ENCODE measurements at places on chromosomes 12 and 14.
A peak's percentile ranks its signal among the peaks of the same experiment; 100 is the strongest.

- no peak for DNase-seq
These were observed 201.7 kb upstream of the DCN start for GRCh38 chr12:91384366-91384765.

GRCh38 chr14:99909513-99910064, 116.4 kb downstream of the EML1 start:
- DNase-seq = no peak

DNA sequence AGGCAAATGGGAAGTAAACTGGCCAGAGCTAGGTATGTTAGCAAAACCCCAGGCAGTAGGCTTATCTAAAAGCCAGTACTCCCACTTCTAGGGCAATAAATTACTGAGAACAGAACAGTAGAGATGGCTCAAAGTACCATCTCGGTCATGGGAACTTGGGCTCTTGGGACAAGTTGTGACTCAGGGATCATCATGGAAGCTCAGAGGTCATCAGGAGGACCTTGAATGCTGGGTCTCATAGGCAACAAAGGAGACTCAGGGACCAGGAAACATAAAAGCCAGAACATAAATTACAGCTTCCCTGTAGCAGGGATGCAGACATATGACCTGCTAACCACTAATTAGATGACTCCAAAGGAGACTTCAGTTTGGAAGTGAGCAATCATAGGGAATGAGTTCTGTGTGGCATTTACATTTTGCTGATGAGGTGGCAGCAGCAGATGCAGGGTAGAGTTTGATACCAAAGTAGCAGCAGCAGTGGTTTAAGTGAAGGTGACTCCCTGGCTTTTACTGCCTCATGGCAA, 97.6 kb upstream of the SCAF11 start:
- DNase-seq = peak; percentile 6

GRCh38 chr14:90554341-90554740, 157.5 kb downstream of the CALM1 start:
- DNase-seq = no peak

GRCh38 chr14:65299826-65300225, 112.7 kb upstream of the FUT8 start:
- no peak for DNase-seq

GRCh38 chr12:131920902-131921840, 7.9 kb upstream of the PUS1 start:
- no peak for DNase-seq

- no peak for DNase-seq
These were observed 184.2 kb downstream of the KCNA5 start for GRCh38 chr12:5227708-5228373.

DNA sequence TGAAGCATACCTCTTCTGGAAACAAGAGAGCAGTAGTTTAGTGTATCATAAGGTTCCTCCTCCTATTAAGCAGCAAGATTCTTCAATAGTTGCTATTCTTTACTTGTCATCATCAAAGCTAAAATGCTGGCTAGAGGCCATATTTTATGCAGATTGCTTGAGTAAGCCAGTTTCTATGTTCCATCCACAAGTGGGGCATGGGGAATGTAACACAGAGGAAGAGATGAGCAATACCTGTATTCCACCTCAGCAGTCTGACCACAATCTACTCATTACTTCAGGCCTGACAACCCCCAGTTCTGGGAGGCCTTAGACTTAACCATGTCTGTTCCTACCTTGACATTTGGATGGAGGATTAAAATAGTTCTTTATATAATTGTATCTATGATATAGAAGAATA, 423.6 kb downstream of the BTG1 start:
- DNase-seq = peak; percentile 22

DNA sequence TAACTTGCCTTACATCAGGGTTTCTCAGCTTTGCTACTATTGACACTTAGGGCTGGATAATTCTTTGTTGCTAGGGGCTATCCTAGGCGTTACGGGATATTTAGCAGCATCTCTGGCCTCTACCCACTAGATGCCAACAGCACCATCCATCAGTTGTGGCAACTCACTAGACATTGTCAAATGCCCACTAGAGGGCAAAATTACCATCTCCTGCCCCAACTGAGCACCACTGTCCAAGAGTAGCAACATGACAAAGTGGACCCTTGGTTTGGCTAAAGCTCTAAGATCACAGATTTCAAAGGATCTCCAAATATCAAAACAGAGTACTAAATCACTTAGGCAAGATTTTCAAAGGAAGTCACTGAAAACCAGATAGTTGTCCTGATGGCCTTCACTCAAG, 251.7 kb upstream of the TBX3 start:
- peak; percentile 9 for DNase-seq

- peak; percentile 41 for DNase-seq
These were observed 12.2 kb downstream of the TMTC2 start for GRCh38 chr12:82698708-82699564.

- DNase-seq = no peak
These were observed 102.7 kb downstream of the RBM19 start for GRCh38 chr12:113863455-113863845.

- DNase-seq = no peak
These were observed 165.7 kb downstream of the TBX5 start for GRCh38 chr12:114240288-114240687.

DNA sequence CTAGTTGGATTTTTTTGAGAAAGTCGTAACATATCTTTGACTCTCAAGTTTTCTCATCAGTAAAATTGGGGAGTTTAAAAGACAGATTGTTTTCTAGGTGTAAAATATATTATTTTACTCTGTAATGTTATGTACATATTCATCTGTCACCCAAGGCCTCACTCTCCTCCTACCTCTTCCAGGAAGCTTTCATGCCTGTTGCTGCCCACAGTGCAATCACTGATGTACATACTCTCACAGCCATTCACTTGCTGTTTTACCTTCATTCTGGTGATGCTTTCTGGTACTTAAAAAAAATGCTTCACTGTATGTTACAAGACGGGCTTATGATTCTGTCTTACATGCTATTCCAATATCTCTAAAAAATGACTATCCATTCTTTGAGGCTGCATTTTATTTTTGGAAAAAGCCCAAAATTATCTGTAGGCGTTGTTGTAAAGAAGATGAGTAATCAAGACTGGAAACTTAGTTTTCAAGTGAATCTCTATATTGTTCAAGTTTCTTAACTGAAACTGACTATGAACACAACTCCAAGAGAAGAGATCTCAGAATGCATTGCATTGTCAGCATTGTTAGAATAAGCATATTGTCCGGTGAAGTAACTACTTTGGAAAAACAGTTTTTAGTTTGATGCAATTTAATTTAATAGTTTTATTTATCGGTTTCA, 82.5 kb downstream of the LMO3 start:
- DNase-seq = no peak

GRCh38 chr12:47770086-47770726, 2.8 kb upstream of the SLC48A1 start:
- no peak for DNase-seq

DNA sequence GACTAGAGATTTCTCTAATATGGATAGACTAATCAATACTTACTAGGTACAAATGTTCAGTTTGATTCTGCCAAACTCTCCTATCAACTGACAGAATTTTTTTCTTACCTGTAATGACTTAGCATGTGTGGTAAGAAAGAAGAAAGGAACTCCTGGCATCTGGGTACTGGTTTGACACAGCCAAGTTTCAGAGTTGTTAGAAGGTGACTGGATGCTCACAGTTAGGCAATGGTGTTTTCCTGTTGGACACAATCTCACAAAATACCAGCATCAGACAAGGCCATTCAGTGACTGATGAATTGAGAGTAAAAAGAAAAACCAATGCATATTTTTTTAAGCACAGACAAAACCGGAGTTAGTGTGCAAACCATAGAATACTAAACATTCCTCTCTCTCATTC, 4.2 kb downstream of the MUCL1 start:
- no peak for DNase-seq

- DNase-seq = no peak
These were observed 75.2 kb upstream of the TMCC3 start for GRCh38 chr12:94725375-94726168.

GRCh38 chr14:104536942-104537612, 42.5 kb upstream of the C14orf180 start:
- DNase-seq = peak; percentile 31

GRCh38 chr14:104431351-104431928, 148.1 kb upstream of the C14orf180 start:
- DNase-seq = no peak

- DNase-seq = peak; percentile 38
These were observed 2.4 kb upstream of the WIF1 start for GRCh38 chr12:65123435-65124063.

DNA sequence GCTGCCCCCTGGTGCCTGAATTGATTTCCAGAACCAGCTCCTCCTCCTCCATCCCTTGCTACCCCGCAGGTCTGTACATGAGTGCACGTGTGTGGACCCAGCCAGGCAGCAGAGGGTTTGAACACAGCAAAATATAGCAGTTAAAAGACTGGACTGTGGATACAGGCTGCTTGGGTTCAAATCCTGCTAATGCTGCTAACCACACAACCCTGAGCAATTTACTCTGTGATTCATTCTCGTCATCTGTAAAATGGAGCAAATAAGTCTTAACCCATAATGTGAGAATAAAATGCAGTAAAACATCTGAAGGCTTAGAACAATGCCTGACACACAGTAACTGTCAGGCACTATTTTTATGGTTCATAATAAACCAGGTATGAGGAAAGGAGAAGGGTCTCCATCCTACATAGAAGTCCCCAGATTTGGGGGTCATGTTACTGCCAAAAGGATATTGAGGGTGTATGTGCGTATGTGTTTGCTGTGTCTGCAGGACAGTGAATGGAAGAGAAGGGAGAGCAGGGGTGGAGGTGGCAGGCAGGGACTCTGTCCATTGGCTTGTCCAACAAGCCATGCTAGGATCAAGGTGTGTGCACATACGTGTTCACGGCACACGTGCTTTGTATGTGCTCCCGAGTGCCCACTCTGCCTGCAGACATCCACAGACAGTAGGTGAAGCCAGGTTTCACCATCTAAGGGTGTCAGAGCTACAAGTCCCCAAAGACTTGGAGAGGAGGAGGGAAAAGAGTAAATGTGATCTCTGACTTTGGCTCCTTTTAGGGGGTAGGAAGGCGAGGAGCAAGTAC, 1.5 kb upstream of the STAT6 start:
- no peak for DNase-seq

DNA sequence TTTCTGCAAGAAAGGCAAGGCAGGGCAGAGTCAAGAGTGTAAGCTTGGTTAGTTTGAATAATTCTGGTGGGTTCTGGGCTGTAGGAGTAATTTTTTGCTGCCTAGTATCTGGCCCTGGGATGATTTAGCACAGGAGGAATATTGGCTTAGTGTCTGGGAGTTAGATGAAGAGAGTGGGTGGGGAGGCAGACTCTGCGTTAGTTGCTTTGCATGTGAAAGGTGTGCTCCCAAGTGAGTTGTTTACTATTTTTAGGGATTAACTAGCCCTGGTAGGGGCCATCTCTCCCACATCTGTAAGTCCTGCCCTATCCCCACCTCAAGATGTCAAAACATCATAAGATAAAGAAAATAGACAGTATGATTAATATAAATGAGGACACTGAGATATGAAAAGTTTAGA, 249.7 kb downstream of the LRIG3 start:
- DNase-seq = no peak

DNA sequence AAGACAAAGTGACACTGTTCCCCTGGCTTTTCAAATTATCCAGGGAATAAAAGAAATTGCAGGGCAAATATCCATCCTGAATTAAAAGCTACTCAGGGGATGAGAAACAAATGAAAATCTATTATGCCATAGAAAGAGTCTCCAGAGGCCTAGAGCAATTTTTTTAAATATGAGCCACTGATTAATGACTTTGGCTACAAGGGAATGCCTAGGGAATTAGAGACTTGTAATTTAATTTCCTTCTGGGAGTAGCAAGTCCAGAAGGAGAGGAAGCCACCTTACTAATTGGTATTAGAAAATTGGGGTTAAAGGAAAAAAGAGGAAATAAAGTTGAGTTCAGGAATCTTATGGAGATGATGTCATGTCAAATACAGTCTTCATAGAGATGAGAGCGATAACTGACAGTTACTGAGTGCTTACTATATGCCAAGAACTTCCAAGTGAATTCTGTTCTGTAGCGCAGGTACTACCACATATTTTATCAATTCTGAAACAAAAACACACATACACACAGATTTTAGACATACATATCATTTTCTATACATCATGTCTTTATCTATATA, 304.4 kb downstream of the DUSP6 start:
- no peak for DNase-seq

DNA sequence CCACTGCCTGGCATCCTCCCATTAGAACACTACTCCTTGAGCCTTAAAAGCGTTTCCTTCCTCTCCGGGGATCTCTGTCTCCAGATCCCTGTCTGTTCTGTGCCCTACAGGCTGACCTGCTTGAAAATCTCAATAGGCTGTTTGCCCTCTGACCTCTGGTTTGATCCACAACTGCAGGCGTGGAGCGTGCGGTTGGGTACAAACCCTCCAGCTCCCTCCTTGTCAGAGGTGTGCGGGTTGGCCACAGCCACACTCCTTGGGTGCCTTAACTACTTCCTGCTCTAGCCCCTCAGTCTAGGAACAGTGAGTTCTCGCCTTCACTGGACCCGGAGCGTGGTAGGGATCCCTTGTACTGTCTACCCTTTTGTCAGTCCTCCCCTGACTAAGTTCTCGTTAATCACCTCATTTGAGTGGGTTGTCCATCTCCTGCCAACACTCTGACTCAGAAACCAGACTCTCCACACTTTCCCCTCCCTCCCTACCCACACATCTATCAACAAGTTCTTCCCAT, 33.1 kb downstream of the CMKLR1 start:
- DNase-seq = peak; percentile 41

DNA sequence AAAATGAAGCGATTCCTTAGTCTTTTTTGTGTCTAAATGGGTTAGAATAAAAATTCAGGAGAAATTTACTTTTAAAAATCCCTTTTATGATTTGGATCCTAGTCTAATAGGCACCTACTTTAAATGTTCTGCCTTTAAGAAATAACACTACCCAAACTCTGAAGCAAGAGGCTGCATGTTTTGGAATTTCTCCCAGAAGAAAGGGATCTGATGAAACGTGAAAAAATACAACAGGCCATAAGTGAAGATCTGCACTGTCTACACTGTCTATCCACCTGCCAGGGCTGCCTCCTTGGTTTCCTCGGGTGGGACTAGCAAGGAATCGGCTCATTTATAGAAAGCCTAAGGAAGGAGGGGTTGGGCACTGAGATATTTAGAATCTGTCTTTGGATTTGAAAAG, 22.1 kb downstream of the ACVR1B start:
- DNase-seq = no peak

DNA sequence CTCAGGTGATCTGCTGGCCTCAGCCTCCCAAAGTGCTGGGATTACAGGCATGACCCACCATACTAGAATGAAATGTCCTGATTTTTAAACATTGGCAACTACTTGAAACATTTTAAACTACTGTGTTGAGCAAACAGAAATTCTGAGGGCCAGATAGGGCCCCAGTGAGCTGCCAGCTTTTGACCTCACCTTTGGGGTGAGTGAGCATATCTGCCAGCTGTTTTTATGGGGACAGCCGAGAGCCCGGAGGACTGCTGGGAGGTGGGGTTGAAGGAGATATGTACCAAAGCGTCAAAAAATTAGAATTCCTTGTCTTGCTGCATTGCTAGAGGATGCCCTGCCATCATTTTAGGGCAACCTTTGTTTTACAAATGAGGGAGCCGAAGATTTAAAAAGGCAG, 2.7 kb downstream of the GSTZ1 start:
- DNase-seq = no peak
